ENCODE measurements at places on chromosomes 5 and 9.

DNA sequence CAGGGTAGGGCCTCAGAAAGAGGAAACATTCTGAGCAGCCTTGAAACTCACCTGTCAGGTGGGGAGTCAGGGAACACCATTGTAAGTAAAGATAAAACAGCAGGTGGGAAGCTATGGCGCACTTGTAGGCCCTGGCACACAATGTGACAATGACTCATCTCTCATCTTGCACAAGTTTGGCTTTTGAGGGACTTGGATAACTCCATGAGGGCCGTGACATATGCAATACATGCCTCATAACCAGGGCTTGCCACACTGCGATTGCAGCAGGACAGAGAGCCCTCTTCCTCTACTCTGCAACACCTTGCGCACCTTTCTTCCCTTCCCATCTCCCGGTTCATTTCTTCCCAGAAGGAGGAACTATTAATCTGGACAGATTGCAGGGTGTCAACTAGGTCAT is 144.9 kb downstream of the CEP120 start:
- no peak for DNase-seq

DNA sequence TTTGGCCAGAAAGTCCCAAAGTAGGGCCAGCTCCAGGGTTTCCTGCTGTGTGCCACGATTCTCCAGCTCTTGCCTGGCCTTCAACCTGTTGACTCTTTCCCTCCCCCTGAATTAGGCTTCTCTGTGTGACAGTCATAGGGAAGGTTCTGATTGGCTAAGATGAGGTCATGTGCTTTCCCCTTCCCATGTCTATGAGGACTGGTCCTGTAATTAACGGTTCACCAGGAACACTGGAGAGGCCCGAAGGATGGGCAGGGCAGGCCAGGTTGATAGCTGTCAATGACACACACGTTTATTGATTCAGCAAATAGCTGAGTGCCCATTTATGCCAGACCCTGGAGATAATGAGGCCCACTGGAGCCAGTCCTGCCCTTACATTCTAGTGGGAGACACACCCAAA is 9.0 kb upstream of the PRR7 start:
- no peak for DNase-seq

DNA sequence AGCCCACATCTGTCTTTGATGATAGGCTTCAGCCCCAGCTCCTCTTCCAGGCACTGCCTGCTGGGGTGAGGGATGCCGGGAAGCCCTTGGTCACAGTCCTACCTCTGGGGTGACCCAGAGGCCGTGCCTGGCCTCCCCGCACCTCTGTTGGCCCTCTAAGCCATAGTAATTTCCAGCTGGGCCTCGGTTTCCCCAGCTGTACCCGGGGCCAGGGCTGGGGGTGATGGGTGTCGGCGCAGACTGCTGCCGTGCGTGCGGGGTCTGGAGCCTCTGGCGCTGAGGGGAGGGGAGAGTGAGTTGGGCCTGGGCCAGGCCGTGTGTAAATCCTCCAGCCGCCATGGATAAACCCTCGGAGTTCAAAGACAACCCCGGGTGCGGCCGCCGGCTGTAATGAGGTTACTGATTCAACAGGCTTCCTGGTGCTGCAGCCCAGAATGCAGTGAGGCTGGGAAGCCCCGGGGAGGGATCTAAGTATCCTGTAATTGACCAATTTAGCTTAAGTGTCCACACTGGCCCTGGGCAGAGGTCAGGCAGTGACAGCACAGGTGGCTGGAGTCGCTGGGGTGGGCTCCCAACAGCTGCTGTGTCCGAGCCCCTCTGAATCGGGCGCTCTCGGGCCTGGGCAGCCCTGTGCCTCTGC is 7.1 kb downstream of the RXRA start:
- peak; percentile 85 for DNase-seq

DNA sequence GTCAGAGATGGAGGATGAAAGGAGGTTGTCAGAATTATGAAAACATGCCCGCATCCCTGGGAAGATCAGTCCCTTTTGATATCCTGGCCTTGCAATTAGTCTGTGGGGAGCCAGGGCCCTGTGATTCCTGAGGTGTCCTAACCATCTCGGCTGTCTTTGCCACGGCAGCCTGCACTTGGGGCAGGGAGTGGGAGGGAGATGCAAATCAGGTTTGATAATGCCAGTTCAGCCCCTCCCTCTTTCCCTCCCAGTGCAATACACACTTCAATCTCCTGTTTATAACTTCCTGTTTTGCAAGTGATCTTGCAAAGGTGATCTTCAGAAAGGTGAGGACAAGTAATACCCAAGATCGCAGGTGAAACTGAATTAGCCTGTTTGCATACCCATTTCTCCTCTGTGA is 114.0 kb upstream of the ALDH1B1 start:
- no peak for DNase-seq

DNA sequence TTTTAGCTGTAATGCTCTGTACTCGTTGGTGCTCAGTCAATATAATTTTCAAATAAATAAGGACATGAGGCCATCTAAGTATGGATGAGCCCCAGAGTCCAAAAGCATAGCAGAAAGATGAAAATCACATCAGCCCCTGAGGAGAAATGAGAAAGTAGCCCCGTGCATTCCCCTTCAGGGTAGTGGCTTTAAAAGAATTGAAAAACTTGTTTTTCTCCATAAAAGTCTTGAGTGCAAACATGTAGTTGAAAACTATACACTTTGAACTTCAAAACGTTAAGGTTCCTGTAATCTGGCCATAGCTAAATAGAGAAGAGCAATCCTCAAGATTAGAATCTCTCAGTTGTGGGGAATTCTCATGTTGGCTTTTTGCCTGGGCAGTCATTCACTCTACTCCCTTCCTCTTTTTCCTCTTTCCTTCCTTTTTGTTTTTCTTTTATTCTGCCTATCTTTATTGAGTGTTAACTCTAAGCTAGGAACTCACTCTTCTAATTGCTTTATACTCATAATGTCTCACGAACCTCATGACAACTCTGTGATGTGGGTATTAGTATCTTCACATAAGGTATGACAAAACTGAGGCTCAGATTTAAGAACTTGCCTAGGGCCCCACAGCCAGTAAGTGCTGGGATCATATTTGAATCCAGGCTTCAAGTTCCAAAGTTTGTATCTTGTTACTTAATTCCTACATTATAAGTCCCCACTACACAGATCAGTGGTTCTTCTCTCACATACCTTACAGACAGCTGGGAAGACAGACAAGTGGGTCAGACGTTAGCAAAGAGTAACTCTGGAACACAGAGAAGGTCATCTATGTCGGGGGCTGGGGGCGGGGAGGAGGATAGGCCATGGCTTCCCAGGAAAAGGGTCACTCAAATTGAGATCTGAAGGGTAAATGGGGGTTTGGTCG is 46.4 kb upstream of the ABCA1 start:
- DNase-seq = no peak

- DNase-seq = no peak
Measured at GRCh38 chr9:109765830-109766229, 14.2 kb upstream of the PALM2AKAP2 start.

All from NCI-H1417 (cell line).